ENCODE measurements at places on chromosomes 5 and 9.

GRCh38 chr9:93161786-93162562 lies 22.0 kb upstream of the WNK2 start:
- no peak for DNase-seq

DNA sequence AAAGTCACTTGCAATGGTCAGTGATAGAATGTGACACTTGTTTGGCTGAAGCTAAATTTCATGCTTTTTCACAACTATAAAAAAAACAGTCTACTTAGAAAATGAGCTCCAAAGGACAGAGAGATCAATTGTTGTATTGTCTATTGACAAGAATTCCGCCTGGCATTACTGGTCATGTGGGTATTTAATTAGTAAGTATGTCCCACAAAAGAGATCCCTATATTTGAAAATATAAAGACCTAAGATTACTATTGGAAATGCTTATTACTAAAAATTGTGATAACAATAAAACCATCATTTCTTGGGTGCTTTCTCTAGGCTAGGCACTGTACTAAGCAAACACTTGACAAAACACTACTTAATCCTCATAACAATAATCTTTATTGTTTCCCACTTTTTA lies 745.2 kb upstream of the C9orf72 start:
- no peak for DNase-seq

- DNase-seq, result no peak
These were observed 102.2 kb upstream of the CHD1 start for GRCh38 chr5:99030906-99031440.

DNA sequence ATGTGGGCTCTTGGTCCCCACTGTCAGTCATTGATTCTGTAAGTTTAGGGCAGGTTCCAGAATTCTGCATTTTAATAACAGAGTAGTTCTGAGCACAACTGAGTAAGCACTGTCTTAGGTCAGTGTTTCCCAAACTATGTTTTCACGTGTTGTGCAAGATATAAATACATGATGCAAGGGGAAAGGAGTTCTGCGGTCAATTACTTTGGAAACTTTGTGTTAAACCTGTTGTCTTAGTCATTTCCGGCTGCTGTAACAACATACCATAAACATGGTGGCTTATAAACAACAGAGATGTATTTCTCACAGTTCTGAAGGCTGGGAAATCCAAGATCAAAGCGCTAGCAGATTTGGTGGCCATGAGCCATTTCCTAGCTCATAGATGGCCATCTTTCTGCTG lies 69.8 kb downstream of the EQTN start:
- DNase-seq, result no peak

- DNase-seq, result no peak
These were observed 36.8 kb downstream of the PCDHGC5 start for GRCh38 chr5:141525653-141526052.

DNA sequence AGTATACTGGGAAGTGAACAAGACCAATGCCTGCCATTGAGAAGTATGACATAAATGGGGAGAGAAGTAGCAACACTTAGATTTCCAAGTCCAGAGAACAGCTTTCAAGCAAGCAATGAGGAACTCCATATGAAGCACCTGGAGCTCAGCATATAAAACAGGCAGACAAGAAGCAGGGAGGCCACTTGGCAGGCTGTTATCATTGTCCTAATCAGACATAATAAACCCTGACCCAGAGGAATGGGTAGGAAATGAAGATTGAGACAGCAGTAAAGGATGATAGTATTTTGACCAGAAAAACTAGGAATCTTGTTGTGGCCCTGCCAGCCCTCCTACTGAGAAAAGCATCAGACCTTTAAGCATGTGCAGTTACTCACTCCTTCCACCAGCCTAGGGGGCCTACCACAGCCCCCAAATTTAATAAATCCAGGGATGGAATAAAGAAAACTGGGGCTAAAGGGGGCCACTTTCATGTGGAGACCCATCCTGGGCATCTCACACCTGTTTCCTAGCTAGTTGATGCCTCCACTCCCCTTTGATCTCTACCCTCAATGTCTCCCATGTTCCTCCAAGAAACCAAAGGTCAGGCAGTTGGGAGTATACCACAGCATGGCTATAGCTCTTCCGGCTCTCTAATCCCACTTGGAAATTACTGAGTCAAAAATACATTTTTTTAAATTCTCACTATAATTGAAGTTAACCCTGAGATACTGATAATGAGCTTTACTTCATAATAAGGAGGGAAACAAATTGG lies 135.1 kb downstream of the SIL1 start:
- no peak for DNase-seq

DNA sequence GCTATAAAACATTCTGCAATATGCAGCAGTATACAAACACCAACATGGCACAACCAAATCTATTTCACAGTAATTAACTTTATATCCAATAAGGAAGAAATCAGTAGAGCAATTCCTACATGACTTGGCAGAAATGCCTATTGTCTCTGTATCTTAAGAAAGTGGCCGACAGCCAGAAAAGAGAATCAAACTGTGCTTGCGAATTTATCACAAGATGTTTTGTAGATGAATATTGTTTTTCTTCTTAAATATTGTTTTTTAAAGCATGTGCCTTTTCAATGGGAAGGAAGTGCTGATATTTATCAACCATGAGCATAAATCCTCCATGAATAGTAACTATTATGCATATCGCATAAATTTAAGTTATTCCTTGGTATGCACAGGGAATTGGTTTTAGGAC lies 501.7 kb upstream of the DMAC1 start:
- no peak for DNase-seq

- no peak for DNase-seq
These were observed 361.3 kb upstream of the PTGER4 start for GRCh38 chr5:40318395-40318794.

DNA sequence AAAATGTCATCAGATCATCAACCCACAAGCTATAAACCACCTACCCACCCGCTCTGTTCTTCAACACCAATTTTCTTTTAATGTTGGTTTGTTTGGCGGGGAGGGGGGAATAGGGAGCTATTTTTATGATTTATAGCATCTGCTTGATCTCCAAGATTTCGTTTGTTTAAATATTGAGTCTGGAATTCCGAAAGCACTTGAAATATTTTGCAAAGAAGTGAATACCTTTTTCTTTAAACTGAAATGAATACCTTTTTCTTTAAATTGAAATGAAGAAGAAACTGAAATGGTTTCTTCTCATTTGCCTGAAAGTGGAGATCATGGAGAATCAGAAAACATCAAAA lies 49.0 kb upstream of the TENT2 start:
- no peak for DNase-seq

DNA sequence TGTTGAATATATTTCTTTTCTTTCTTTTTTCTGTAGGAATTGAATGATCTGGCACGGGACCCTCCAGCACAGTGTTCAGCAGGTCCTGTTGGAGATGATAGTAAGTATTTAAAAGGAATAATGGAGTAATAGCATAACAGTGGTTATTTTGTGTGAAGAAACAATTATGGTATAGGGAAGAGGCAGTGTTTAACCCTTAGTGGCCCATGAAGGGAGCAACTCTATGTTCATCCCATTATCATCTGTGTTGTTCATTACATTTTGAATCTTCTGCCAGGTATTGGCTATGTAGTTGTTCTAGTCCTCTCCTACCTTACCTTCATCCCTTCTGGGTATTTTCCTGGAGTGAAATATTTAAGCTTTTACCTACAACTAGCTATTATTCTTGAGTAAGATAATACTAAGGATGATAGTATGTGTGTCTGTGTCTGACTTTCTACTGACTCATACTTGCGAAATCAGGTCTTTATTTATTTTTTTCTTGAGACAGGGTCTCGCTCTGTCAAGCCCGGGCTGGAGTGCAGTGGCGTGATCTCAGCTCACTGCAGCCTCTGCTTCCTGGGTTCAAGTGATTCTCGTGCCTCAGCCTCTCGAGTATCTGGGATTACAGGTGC lies 39.3 kb downstream of the UBE2D2 start:
- no peak for DNase-seq

- DNase-seq, result no peak
These were observed 17.2 kb upstream of the SIL1 start for GRCh38 chr5:139215107-139215975.

- no peak for DNase-seq
These were observed 32.5 kb downstream of the RAB14 start for GRCh38 chr9:121169094-121169601.

GRCh38 chr9:78559449-78559885 lies 262.5 kb downstream of the PSAT1 start:
- DNase-seq, result no peak

DNA sequence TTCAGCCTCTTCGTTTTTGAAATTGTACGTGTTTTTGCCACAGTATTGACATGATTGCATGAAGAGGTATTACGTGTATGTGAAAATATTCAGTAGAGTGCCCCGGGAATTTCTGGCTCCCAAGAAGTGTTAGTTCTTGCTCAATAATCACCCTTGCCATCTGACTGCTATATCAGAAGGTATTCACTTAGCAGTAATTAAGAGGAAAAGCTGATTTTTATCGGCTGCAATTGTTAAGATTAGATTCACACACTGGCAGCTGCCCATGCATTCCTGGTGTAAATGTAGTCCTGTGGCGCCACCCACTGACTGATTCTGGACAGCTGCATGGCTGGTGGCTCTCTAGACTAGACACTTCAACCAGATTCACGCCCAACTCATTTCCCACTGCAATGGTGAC lies 440.1 kb upstream of the ADAMTS16 start:
- DNase-seq, result peak; percentile 45

DNA sequence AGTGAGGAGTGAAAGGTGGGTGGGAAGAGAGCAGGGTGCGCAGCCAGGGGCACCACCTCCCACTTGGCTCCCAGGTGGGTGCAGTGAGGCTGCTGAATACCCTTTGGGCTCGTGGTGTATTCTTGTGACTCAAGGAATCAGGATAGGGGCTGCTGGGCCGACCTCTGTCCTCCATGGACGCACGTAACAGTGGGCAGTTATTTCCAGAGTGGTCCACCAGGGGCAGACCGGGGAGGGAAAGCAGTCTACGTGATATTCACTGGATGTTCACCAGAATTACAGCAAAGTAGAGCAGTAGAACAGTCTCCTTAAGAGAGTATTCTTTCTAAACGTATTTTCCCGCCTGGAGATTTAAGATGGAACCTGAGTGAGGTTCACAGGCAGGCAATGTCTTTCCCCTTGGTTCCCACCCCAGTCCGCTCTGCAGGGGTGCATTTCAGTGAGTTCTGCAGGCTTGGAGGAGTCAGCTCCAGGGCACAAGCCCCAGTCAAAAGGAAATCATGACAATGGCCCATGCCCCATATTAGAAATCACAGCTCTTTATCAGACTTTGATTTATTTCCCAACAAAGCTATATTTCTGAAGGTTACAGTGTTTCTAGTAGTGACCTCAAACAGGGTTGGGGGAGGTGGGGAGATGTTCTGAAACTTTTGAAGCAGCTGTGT lies 88.7 kb downstream of the SYK start:
- no peak for DNase-seq

- DNase-seq, result no peak
These were observed 125.9 kb downstream of the RGS3 start for GRCh38 chr9:113589407-113589806.

DNA sequence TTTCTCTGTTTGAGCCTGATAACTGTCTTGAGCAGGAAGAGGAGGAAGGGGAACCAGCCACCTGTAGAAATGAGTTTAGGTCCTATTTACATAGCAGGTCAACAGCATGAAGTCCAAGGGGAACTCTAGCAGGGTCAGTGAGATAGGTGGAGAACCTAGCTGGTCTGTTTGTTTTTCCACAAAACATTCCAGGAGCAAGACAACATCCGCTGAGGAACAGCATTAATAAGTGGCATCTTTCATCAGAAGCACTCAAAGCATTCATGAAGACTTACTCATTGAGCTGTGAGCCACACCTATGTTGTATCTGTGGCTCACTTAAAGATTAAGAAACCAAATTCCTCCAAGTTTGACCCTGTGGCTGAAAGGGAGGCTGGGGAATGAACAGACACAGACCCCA lies 115.9 kb downstream of the ACTBL2 start:
- DNase-seq, result no peak

DNA sequence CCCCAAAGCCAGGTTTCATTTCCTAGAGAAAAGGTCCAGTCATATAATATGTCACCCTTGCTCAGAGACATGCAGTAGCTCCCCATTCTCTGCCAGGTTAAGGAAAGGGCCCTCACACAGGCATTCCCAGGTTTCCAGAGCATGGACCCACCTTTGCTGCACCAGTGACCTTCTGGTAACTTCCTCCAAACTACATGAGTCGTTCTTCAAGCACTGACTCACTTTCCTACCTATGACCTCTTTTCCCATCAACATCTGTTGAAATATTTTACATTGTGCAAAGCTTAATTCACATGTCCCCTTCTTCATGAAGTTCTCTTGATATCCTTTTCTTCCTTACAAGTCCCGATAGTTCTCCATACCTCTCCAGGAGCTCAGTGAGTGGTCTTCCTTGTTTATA lies 25.9 kb downstream of the SH3TC2 start:
- DNase-seq, result no peak

- no peak for DNase-seq
These were observed 59.1 kb downstream of the THBS4 start for GRCh38 chr5:80094236-80094738.

DNA sequence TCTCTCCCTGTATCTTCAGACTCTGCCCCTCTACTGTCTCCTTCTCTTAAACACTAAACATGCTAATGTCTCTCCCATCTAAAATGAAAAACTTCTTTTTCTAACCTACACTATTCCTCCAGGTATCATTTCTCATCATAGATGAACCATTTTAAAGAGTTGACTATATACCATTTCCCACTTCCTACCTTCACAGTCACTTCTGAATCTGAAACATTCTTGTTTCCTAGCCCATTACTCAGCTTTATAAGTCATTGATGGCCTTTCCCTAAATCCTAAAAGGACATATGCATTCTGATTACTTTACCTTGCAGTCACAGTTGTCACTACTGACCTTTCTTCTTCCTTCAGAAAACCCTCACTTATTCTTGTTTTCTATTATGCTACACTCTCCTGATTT lies 118.2 kb downstream of the SSBP2 start:
- DNase-seq, result no peak

DNA sequence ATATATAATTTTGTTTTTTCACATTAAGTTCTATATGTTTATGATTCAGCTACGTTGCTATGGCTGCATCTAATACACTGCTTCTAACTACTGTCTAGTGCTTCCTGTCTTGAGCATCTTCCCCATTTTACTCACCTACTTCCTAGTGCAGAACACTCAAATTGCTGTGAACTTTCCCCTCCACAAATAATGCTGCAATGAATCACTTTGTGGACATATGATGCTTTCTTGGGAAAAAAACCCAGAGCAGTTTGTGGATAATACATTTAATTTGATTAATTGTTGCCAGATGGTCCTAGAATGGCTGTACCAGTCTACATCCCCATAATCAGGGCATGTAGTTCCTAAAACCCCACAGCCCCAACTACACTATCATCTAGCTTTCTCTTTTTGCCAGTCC lies 18.5 kb downstream of the CD180 start:
- no peak for DNase-seq

DNA sequence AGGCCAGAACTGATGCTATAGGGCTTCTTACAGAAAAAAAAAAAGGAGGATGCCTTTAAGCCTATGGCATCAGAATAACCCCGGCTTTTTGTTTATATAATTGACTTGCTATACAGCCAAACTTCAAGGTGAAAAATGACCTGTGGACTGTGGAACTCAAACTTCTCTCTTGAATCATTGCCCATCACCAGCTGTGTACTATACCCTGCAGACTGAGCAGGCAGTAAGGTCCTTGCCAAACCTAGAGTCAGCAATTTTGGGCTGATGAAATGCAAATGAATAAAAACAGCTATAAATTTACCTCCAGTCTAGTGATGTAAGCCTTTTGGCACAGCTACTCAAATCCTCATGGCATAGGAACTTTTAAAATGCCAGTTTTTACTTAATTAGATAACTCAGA lies 44.5 kb upstream of the PPP3R2 start:
- DNase-seq, result no peak

- DNase-seq, result no peak
These were observed 2.6 kb downstream of the GLIS3 start for GRCh38 chr9:4297151-4297785.

Data from iPS DF 6.9 (cell line).